ENCODE measurements at places on chromosomes 12 and 14.
A peak's percentile ranks its signal among the peaks of the same experiment; 100 is the strongest.

DNA sequence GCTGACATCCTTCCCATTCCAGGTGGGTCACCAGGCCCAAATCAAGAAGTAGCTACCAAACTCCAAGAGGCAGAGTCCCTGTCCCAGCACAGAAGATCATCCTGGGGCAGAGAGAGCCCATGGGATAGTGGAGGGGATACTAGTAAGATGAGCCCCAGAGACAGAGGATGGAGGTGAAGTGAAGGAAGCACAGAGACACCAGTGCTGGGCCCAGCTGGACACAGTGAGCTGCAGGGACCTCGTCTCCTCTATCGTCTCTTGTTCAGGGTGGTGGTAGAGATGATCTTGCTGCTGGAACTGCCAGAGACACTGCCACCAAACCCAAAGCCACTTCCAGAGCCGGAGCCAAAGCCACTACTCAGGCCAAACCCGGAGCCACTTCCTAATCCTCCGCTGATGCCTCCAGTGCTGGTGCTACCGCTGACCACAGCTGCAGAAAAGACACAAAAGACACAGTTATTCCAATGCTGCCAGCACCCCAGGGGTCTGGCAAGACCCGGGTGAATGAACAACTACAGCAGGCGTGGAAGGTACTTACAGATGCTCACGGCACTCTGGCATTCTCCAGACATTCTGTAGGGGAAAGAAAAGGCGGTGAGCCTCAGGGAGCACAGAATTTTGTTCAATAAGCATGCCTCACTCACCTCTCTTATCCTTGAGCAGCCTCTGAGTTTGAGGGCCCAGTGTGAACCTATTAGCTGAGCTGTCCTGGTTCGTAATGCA is 6.9 kb downstream of the KRT4 start:
- DNase-seq, result no peak

GRCh38 chr14:55891692-55892091 is 226.5 kb upstream of the PELI2 start:
- no peak for DNase-seq

DNA sequence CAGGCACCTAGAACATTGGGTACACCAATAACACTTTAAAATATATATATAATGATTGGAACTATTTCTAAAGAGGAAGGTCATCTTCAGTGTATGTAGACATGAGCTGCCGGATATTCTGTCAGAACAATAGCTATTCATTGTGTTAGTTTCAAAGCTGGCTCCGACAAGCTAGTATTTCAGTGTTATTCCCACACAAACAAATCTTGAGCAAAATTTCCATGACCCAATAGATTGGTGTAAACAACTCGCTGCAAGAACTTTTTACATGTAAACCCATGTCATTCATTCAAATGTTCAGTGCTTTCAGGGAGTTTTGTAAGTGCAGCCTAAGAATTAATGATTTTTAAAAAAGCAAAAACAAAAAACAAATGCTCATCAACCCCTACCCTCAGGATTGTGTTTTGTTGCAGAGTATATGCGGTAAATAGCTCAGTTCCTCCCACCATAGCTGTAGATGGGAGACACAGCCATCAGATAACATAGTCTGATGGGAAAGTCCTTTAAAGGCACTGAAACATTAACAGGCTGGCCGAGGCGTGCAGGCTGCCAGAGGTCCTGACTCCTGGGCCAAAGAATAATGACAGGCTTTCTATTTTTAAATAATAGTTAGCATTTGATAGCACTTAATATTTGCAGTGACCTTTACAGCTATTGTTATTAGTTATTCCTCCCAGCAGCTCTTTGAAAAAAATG is 150.3 kb upstream of the ARHGAP5 start:
- DNase-seq, result no peak

DNA sequence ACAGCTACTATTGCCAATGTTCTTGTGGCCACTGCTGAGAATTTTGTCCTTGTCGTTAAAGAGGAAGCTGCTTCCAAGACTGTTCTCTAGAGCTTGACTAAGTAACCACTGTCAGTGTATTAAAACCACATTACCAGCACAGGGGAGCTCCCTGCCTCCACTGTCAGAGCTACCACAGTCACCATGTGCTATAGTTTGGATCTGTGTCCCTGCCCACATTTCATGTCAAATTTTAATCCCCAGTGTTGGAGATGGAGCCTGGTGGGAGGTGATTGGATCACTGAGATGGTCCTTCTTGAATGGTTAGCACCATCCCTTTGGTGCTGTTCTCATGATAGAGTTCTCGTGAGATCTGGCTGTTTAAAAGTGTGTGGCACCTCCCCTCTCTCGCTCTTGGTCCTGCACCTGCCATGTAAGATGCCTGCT is 23.2 kb upstream of the RAP1B start:
- peak; percentile 28 for DNase-seq

DNA sequence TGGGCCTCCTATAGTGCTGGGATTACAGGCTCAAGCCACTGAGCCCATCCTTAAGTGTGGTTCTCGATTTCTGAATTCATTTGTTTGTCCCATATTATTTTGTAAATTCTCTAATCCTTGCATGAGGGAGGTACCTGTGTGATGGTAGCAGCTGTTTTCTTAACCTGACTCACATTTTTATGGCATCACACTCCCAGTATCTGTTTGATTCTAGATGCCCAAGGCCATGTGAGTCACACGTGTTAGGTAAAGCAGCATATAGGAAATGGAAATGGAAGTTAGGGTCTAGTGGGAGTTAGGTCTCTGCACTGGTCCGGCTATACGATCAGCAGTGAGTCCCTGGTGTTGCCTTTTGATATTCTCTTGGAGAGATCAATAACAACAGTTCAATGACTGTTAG is 198.1 kb downstream of the ERC1 start:
- no peak for DNase-seq

DNA sequence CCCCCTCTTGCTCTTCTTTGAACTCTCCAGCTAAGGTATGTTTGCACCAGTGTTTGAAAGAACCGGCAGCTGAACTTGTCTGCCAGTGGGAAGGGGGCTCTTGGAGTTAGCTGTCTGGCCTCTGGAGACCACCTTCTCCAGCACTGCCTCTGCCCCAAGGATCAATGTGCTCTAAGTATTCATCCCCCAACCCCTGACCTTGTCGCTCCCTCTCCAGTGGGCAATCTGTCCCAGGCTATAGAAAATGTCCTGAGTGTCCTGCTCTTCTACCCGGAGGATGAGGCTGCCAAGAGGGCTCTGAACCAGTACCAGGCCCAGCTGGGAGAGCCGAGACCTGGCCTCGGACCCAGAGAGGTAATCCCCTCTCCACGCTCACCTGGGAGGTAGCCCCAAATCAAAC is 2.8 kb downstream of the P3H3 start:
- no peak for DNase-seq

DNA sequence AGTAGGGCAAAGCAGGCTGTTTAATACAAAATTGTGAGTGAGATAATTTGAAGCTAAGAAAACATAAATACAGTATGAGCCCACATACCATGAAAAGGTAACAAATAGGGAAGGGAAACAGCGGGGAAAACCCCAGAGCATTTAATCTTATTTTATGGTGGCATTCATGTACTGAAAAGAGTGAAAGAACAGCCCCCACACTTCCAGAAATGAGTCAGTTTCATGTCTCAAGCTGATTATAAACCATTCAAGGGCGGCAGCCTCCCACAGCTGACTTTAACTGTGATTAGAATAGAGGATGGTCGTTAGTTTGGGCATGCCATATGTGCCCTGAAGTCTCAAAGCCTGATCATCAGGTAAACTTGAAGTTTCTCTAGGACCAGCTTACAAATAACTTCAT is 64.5 kb downstream of the FOXG1 start:
- no peak for DNase-seq

- DNase-seq, result no peak
Measured at GRCh38 chr14:99668307-99669295, 15.5 kb upstream of the CYP46A1 start.

- no peak for DNase-seq
Measured at GRCh38 chr14:78164226-78164853, 5.8 kb upstream of the NRXN3 start.

DNA sequence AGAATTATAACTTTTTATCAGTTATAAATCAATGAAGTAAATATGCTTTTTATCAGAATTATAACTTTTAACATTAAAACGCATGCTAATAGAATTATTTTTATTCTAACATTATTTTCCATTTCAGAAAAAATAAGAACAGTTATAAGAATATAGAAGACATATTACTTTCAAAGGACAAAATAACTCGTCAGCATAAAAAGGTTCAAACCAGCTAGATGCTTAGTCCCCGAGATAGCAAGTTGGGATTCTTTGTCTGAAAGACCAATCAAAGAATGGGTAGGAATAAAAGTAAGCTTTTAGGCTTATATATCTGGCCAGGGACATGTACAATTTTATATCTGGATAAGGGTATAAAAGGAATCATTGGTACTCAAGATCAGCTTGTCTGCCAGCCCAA is 66.0 kb downstream of the GPR137C start:
- DNase-seq, result no peak

DNA sequence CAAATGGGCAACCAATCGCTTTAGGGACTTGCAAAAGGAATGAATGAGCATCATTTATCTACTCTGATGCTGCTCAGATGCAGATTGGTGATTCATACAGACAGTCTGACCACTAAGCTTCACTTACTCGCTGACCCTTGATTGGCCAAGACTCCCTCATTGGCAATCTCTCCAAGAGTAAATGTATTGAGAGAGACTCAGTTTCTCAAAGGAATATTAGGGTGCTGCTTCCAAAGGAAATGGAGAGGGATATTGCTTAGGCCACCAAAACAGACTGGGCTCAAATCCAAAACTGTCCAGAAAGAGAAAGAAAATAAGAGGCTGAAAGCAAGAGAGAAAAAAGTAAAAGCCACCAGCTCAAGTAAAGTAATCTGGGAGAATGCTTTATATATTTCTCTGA is 785.2 kb downstream of the GALC start:
- DNase-seq, result no peak

- no peak for DNase-seq
Measured at GRCh38 chr14:52910572-52910971, 40.3 kb downstream of the FERMT2 start.

DNA sequence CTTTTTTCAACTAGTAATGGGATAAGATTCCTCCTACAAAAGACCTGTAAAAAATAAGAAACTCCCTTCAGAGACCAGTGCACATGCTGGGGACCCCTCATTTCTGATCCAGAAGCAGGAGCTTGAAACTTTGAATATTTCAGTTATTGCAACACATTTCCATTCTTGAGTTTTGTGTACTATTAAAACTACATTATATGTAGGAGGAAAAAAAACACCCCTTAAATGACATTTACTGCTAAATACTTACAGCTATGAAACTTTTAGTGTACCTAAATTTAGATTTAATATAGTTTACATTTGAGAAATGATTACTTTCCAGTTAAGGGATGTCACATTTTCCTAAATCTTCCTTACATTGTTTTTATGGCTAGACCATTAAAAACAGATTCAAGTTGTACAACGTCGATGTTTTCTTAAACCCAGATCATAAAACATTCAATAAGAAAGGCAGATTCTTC is 4.1 kb downstream of the LRIG3 start:
- no peak for DNase-seq

GRCh38 chr14:101116065-101116464 is 212.5 kb upstream of the RTL1 start:
- DNase-seq, result no peak

DNA sequence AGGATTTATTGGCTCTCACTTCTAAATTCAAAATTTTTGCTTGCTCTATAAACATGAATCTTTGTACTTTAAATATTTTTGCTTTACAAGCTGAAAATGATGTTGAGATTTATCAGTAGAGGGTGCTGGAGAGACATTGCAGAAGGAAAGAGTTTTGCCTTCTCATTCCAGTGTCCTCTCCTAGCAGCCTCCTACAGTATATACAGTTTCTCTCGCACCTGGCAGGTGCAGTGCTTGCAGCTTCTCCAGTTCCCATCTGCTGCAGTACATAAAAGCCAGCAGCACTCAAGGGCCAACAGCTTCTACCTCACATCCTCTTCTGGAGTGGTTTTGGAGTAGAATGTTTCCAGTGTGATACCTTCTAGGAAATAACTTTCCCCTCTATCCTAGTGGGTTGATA is 601.8 kb upstream of the ATXN7L3B start:
- DNase-seq, result no peak

Measured in CD4-positive, alpha-beta T cell treated with Interferon gamma for 1 hour (primary cell).